ENCODE measurements at places on chromosomes 12 and 14.

- DNase-seq, result no peak
These were observed 85.2 kb downstream of the ESR2 start for GRCh38 chr14:64208981-64209380.

DNA sequence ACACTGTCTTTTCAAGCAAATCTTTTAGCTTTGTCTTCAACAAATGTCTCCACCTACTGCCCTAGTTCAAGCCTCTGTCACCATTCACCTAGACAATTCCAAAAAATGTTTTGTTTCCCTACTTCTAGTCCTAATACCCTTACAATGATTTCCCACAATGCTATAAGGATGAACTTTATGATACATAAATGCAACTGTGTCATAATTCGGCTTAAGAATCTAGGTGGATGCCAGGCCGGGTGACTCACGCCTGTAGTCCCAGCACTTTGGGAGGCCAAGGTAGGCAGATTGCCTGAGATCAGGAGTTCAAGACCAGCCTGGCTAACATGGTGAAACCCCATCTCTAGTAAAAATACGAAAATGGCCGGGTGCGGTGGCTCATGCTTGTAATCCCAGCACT is 20.7 kb upstream of the CREBL2 start:
- DNase-seq, result no peak

DNA sequence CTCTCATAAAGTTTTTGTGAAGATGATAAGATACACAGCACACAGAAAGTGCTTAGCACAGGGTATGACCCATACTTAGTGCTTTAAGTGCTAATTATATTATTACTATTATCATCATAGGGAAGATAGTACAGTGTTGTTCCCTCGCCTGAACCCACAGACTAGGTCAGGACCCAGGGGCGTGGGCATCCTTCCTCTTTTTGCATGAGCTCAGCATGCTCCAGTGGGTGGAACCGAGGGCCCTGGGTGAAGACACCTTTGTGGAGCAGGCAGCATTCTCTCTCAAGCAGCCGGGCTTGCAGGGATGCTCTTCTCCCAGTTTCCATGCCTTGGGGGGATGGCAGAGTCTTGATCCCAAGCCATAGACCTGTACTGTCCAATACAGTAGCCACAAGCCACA is 34.8 kb downstream of the CRACR2A start:
- DNase-seq, result no peak

GRCh38 chr12:93292213-93292612 is 85.5 kb upstream of the NUDT4 start:
- no peak for DNase-seq

- no peak for DNase-seq
These were observed 81.3 kb downstream of the KCNK10 start for GRCh38 chr14:88241810-88242209.

GRCh38 chr12:20264608-20265114 is 103.7 kb upstream of the PDE3A start:
- no peak for DNase-seq

GRCh38 chr12:75953312-75953906 is 78.2 kb downstream of the PHLDA1 start:
- no peak for DNase-seq

- no peak for DNase-seq
These were observed 40.7 kb upstream of the TMEM263 start for GRCh38 chr12:106914796-106915634.

GRCh38 chr14:101916816-101917412 is 47.5 kb upstream of the DYNC1H1 start:
- DNase-seq, result no peak

GRCh38 chr14:93326196-93326595 is 6.6 kb downstream of the BTBD7 start:
- no peak for DNase-seq

GRCh38 chr14:59981564-59981963 is 61.6 kb downstream of the LRRC9 start:
- DNase-seq, result no peak

- DNase-seq, result no peak
These were observed 409.1 kb downstream of the AEBP2 start for GRCh38 chr12:19848421-19848820.

DNA sequence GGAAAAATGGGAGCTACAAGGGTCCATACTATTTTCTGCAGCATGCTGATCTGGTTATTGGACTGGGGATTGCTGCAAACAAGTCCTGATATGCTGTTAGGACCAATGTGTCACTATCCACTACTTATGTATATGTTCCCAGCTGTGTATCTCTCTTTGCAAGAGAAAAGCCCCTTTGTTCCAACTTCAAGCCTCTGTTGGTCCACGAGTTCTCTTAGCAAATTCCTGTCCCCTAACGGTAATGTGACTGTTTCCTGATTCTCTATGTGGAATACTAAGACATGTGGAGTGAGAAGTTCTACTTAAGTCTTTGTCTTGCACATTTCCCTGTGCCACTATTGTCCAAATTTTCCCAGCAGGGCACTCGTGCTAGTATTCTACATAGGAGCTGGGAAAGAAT is 557.7 kb downstream of the FSCB start:
- DNase-seq, result no peak

DNA sequence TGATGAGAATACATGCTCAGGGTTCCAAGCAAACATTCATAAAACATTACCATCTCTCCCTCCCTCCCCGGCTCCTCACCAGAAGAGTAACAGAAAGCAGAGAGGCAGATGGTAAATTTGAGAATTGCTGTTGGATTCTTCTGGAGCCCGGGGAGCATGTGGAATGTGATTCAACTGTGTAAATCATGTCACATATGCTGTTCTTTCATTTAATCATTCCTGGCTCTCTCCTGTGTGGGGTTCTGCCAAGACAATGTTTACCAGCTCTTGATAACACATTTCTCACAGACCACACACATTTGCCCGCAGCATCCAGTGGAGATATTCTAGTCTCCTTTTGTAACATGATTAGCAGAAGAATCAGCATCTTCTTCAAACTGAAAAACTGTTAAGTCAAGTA is 23.4 kb upstream of the NR2C1 start:
- no peak for DNase-seq

GRCh38 chr12:123713823-123714585 is 1.9 kb downstream of the ATP6V0A2 start:
- no peak for DNase-seq

DNA sequence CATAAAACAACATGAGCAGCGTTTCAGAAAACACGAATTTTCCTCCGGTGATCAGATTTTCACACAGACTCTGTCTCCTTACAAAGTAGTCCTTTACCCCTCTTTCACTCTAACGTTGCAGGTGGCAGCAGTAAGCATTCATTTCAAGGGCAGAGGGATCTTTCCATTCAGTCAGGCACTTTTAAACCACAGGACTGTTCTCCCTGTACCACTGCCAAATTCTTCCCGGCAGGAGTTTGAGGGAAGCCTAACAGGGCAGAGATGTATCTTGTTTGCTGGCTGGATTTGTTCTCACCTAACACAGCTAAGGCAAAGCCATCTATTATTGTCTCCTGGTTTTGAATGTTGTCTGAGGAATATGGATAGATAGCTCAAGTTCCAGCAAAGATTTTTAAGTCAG is 1187.3 kb upstream of the SEL1L start:
- DNase-seq, result no peak

DNA sequence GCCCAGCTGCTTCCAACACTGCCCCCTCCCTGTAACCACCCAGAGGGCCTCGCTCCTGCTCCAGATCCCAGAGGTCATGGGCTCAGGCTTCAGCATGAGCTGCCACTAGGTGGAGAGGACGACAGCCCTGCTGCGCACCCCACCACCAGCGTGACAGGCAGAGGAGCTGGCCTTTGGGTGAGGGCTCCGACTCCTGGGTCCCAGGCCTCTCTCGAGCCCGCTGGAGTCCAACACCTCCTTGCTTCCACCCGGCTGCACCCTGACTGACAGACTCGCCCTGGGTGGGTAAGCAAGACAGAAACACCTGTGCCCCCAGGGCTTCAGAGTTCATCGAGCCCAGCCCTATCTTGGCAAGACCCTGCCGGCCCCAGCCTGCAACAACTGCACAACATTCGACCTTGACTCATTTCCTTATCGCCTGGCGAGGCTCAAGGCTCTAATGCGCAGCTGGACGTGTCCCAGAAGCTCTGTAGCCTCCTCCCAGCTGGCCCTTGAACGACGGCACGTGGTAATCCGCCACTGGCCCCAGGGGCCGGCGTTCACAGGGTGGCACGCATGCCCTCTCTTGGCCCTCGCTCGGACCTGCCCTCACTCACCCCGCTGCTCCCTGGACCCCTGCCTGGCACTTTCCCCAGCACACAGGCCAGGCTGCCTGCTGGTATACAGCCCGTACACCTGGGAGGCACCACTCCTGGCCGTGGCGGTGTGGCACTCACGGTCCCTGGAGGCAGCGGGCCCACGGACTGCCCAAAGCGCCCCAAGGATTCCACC is 28.0 kb downstream of the VPS37B start:
- no peak for DNase-seq

GRCh38 chr12:92080911-92081285 is 64.7 kb downstream of the BTG1 start:
- DNase-seq, result no peak

- no peak for DNase-seq
These were observed 103.3 kb upstream of the FZD10 start for GRCh38 chr12:130058926-130059472.

GRCh38 chr12:215116-215515 is 1.2 kb upstream of the SLC6A12 start:
- no peak for DNase-seq

- DNase-seq, result no peak
These were observed 24.7 kb upstream of the ADIPOR2 start for GRCh38 chr12:1666215-1666614.

- no peak for DNase-seq
These were observed 4.4 kb downstream of the ZBTB42 start for GRCh38 chr14:104805326-104805678.

DNA sequence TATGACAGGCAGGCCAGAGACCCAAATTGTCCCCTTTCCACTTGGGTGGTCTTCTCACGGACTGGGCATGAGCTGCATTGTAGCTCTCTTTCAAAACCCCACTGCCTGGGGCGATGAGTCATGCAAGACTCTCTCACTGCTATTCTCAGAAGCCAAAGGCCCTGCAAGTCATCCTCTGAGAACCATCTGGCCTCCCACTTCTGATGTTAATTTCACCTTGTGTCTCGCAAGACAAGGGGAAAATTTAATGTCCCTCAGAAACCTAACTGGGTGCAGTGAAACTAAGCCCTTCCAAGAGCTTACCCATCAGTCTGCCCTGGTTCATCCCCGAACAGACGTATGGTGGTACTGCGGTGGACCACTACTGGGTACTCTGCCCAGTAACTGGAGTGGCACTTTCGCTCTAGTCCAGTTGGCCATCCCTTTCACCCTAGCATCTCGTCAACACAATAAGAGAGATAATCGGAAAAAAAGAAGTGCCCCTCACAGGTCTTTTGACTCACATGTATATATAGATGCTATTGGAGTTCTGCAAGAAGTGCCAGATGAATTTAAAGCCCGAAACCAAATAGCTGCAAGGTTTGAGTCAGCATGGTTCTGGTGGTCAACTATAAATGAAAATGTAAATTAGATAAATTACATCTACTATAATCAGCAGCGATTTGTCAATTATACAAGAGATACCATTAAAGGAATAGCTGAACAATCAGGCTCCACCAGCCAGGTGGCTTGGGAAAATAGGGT is 31.3 kb upstream of the LALBA start:
- peak; percentile 72 for DNase-seq

- no peak for DNase-seq
These were observed 14.2 kb downstream of the NCAPD2 start for GRCh38 chr12:6508087-6508486.

- no peak for DNase-seq
These were observed 347.9 kb downstream of the BCAT1 start for GRCh38 chr12:24600996-24601395.

DNA sequence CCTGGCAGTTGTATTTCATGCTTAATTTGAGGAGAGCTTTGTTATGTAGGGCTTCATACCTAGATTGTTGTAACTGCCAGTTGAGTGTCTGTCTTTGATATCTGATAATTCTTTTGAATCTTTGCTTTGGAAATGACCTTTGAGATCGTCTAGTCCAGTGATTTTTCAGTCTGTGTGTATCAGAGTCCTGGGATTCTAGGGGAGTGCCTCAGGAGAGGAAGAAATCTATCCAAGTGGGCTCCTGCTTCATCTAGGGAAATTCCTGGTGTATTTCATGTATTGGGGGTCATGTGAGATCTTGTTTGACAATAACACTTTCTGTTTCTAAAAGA is 98.6 kb downstream of the FIGNL2 start:
- no peak for DNase-seq

GRCh38 chr14:95195031-95195430 is 37.7 kb upstream of the DICER1 start:
- DNase-seq, result no peak

DNA sequence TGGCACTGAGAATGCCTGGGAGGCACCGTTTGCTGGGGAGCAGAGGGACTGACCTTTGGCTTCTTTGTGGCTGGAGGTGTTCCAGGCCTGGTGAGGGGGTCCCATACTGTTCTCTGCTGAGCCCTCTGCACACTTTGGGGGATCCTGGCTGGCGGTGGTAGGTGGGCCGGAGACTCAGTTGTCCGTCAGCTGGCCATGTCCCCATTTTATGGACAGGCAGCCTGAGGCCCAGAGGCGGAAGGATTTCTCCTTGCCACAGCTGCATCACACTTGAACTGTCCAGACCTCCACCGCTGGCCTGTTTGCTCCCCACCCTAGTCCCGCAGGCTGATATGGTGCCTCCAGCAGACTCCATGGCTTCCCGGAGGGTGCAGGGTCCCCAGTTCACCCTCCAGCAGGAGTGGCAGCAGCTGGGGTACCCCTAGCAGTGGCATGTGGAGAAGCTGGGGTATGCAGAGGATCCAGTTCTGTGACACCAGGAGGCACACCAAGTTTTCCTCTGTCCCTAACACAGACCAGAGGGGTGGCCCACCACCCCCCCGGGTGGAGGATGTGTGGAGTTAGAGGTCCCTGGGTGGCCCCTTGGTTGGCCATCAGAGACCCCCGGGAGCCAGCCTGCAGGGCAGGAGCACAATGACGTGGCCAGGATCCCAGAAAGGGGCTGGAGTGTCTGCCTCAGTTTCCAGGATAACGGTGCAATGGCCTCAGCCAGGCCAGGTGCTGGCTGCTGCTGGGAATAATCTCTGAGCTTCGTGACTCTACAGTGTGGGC is 14.8 kb downstream of the SLC25A29 start:
- no peak for DNase-seq

- DNase-seq, result no peak
These were observed 391.1 kb downstream of the PAWR start for GRCh38 chr12:79299447-79300198.

GRCh38 chr12:26017484-26018211 is 59.2 kb downstream of the RASSF8 start:
- peak; percentile 72 for DNase-seq
